ENCODE measurements at places on chromosomes 1 and 21.

DNA sequence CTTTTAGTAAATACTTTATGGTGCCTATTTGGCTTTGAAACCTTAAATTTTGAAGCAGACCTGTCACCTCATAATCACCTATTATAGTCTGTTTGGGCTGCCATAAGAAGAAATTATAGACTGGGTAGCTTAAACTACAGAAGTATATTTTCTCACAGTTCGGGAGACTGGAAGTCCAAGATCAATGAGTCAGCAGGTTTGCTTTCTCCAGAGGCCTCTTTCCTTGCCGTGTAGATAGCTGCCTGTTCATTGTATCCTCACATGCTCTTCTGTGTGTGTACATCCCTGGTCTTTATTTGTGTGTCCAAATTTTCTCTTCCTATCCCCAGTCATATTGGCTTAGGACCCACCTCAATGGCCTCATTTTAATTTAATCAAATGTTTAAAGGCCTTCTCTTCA is 518.2 kb downstream of the ADGRL2 start:
- peak; percentile 51 for DNase-seq

- DNase-seq = no peak
These were observed 118.6 kb upstream of the PPP2R5A start for GRCh38 chr1:212166644-212167043.

GRCh38 chr1:98870959-98871903 is 133.4 kb downstream of the PLPPR5 start:
- no peak for DNase-seq

DNA sequence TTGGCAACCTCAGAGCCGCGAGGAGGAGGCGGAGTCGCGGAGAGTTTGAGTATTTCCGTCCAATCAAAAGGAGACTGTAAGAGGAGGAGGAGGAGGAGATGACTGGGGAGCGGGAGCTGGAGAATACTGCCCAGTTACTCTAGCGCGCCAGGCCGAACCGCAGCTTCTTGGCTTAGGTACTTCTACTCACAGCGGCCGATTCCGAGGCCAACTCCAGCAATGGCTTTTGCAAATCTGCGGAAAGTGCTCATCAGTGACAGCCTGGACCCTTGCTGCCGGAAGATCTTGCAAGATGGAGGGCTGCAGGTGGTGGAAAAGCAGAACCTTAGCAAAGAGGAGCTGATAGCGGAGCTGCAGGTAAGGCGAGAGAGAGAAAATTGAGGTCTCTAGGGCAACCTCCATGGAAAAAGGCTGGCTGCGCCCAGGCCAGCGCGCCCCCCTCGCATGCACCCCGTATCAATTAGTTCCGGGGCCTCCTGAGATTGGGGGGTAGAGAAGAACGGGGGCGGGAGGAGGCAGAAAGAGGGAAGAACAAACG is at the start of gene PHGDH:
Gene PHGDH (plus strand): TSS at position 131 of the 538 bp plus-strand sequence. CDS start 89 bp downstream, at position 220.
- peak; percentile 96 for DNase-seq

- DNase-seq = no peak
These were observed 48.9 kb downstream of the RASAL2 start for GRCh38 chr1:178142806-178143205.

- peak; percentile 18 for DNase-seq
These were observed 72.5 kb upstream of the TNFSF18 start for GRCh38 chr1:173122958-173123852.

GRCh38 chr1:6581561-6582305 is 1.9 kb downstream of the ZBTB48 start:
- no peak for DNase-seq

DNA sequence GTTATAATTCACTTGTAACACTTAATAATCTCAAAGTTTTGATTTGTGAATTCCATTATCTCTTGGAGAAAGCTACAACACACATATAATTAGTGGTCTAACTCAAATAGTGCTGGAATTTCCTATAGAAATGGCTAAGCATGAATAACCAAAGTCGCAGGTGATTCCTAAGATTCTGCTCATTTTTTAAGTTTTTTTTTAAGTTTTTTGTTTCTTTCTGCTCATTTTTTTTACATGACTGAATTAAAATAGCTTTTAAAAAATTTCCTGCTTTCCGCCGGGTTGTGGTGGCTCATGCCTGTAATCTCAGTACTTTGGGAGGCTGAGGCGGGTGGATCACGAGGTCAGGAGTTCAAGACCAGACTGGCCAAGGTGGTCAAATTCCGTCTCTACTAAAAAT is 90.4 kb downstream of the APP start:
- no peak for DNase-seq

DNA sequence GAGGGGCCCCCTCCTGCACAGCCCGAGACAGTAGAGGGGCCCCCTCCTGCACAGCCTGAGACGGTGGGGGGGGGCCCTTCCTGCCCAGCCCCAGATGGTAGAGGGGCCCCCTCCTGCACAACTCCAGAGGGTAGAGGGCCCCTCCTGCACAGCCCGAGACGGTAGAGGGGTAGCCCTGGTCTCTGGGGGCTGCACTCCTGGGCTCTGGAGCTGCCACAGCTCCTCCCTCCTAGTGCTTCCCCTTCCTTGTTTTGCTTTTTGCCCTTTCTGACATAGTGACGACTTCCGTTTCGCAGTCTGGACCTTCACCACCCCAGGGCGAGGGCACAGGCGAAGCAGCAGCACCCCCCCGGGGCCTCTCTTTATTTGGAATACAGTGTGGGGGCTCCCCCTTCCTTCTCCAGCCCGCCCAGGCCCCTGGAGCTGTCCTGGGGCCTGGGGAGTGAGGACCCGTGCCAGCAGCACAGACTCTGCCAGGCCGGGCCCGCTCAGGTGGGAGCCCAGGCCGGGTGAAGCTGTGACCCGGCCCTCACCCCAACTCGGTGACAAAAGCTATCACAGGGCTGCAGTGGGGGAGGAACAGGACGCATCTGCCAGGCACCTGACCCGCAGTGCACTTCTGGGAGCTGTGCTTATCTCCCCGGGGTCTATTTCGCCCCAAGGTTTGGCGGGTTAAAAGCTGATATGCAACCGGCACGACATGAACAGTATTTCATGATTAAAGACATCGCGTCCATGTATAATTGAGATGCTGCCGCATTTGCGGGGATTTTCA is 1.1 kb upstream of the PRXL2B start:
- peak; percentile 63 for DNase-seq

DNA sequence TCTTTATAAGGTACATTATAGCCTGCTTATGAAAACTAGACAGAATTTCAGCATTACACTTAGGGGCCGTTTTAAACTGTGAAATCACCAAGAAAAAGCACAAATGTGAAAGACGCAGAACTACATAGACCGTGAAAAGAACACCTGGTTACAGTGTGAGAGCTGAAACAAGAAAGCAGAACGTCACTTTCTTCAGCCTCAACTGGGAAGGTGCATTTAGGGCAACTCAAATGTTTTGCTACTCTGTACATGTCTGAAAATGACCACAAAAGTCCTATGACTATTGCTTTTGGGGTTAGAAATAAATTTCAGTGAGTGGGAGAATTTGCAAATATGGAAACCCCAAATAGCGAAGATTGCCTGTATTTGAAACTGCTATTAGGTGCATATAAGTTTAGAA is 268.7 kb downstream of the OLFM3 start:
- no peak for DNase-seq

DNA sequence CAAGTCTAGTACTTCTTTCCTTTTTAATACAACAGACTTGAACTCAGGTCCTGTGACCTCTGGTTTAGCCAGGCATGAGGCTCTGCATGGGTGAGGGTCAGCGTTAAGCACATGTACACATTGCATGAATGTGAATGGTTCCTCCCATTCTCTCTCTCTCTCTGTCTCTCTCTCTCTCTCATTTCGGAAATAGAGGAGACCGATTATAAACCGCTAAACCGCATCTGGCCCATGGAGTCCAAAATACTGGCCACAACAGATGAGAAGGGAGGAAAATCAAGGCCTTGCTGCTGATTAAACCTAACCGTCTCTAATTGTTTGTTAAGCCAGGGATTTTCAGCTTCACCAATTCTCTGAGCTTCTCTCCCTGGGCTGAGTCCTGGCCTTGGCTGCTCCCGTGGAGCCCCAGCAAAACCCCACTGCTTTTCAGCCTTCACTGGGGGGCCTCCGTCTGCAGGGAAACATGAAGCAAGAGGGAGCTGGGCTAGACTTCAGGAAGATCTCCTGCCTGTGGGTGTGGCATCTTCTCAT is 6.6 kb downstream of the RSPO1 start:
- DNase-seq = no peak

DNA sequence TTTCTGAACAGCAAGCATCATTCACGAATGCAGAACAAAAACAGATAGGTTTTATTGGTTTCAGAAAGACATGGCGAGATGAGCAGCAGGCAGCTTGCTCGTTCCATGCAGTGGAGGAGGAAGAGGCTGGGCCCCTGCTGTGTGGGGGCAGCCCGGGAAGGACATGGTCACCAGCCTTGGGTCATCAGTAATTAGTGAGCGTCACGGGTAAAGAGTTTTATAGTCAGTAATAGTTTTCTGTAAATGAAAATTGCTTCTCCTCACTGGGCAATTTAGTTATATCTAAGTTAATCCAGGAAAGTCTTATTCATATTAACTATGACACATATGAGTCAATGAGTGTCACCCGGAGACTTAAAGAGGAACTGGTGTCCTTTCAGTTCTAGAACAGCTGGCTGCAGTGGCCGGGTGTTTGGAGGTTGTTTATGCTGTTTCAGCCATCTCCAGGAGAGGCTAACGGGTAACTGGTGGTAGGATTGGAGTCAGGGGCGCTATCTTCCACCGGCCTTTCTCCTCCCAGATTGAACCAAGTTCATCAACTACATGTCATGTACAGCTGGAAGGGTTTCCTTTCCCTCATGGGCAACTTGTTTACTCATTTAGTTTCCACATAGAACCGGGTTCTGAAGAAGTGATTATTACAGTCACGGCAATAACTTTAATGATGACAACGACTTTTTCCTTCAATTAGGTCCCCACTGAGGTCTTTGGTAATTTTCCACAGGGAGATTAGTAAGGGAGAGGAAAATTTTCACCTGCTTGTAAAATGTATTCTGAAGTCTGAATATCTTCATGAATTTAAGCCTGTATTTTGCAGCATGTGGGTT is 34.6 kb upstream of the SLC45A1 start:
- no peak for DNase-seq

GRCh38 chr1:245234217-245235081 is 79.7 kb downstream of the KIF26B start:
- no peak for DNase-seq

- no peak for DNase-seq
These were observed 2568.7 kb upstream of the TPTE start for GRCh38 chr21:7952648-7953047.

- DNase-seq = no peak
These were observed 64.1 kb upstream of the TMEM51 start for GRCh38 chr1:15089258-15089992.

DNA sequence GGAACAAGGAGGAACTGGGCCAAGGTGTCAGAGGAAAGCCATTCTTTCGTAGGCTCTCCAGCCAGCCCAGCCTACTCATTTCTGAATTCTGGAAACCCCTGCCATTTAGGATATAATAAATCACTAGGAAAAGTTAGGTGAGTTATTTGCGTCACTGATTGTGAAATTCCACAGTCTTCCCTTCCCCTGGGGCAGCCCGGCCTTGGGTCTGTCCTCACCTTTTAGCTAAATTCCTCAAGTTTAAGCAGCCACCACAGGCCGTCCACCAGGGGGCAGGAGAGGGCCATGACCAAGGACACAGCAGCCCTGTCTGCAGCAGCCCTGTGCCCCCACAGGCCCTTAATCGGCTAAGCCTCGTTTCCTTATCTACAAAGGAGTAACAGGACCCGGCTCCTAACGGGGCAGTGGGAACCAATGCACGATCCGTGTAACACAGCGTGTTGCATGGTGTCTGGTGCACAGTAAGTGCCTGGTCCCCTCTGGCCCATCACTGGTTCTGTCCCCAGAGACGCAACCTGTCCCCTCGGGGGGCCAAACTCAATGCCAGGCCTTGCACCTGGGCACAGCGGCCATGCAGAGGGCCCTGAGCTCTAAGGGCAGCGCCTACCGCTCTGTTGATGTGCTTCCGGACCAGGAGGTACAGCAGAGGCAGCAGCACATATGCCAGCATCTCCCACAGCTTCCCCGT is 18.1 kb downstream of the GPR157 start:
- peak; percentile 94 for DNase-seq

DNA sequence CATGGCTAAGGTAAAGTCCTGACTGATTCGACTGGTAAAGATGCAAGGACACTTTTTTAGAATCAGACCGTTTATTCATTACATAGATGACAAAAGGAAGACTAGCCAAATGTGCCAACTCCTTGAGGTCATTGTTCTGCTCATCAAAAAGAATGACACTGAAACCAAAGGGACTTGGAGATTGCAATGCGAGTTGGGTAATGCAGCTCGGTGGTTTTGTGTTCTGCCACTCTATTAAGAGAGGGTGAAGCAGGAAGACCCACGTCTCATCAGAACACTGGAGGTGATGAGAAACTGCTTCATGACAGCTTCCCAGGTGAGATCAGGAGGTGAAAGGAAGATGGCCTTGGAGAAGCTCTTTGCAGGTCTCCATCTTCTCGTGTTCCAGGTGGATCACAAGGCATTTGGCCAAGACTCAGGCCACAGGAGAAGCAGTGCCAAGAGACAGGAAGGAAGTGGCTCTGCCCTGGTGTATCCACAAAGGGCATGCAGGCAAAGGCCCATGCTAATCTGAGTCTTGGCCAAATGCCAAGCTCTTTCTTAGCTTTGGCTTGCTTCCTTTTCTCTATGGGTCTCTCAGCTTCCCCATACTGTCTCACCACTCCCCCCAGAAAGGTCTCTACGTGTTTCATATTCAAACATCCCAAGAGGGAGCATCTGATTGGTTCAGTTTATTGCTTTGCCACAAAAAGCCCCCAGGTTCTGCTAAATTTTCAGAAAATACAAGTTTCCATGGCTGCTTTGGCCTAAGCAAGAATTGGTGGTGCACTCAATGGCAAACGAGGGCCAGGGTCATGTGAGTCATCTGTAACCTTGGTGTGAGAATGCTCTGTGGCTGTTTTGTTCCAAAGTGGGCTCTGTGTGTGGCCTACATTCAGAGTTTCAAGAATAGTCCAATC is 5.7 kb upstream of the CCT8 start:
- DNase-seq = no peak

Data from cardiac muscle cell (in vitro differentiated cells and primary cell).